ENCODE measurements at places on chromosomes 7 and 10.
A peak's percentile ranks its signal among the peaks of the same experiment; 100 is the strongest.

DNA sequence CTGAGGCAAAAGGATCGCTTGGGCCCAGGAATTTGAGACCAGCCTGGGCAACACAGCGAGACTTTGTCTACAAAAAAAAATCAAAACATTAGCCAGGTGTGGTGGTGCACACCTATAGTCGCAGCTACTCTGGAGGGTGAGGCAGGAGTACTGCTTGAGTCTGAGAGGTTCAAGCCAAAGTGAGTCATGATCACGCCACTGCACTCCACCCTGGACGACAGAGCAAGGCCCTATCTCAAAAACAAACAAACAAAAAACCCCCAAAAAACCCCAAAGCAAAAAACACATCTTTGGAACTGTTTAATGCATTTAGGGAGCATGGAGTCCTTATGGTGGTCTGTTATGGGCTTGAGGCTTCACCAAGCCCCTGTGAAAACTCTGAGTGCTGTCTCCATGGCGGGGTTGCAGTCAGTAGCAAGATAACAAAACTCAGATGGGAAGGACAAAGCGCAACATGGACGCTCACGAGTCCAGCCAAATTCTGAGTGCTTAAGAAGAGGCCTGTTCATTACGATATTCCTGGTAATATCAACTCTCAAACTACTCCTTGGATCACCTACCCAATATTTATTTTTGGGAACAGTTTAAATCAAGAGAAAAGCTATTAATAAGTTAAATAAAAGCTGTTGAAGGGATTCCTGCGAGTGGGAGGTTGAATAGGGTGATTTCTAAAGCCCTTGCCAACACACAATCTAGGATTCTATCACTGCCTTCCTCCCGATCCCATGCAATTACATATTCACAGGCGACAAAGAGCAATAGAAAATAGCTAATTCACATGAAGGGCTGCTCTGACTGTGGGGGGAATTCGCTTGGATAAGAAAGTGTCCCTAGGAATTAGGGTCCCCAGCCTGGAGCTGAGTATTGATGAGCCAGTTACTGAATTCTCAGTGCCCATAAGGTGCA, 123.3 kb downstream of the HIPK2 start:
- DNase-seq: no peak

GRCh38 chr10:45003432-45004000, 2.8 kb downstream of the ZNF22 start:
- no peak for DNase-seq

DNA sequence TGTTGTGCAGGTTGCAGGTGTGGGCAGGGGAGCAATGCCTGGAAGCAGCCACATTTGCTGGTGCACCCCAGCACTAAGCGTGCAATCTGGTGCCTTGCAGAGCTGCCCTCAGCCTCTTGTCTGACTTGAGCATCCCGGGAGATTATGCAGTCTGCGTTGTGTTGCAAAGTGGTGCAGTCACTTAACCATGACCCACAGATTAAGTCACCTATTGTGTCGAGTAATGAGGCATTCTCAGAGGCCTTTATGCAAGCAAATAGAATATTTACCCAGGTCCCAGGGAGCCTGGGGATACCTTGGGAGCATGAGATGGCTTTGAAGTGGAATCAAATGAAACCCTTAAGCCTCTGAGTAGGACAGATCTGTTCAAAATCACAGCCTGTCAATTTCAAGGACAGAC, 529.0 kb downstream of the TYW1 start:
- DNase-seq: no peak

GRCh38 chr7:13851736-13852135, 137.7 kb downstream of the ETV1 start:
- DNase-seq: no peak

DNA sequence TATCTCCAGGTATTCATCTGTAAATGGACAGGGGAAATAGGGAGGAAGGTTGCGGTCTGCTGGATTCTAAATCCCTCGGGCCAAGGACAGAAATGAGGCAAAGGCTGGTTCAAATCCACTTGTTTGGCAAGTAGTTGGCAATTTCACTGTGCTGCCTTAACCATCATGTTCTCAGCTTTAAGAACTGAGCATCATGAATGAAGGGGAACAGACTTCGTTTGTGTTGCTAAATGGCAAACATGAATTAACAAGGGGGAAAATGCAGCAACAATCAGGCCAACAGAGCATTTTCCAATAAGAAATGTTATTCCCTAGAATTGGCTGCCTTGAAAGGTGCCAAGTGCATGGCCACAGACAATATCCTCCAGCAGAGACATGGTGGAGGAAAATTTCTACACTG, 36.9 kb downstream of the PARD3 start:
- DNase-seq: no peak

GRCh38 chr7:151793991-151794507, 82.9 kb downstream of the PRKAG2 start:
- DNase-seq: no peak

DNA sequence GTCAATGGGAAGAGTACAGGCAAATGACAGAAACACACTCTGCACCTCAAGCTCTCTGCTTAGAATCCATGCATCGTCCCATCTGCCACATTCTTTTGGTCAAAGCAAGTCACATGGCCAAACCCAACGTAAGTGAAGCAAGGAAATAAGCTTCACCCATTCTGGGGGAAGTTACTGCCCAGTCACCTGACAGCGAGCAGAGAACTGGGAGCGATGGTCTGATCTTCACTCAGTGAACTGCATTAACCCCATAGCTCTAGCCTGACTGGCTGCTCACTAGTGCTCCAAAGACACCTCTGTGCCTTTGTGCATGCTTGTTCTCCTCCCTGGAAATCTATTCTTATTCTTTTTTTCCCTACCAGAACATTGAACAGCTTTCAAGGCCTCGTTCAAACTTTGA, 89.9 kb downstream of the APBB1IP start:
- no peak for DNase-seq

- DNase-seq: no peak
These were observed 246.7 kb upstream of the TPK1 start for GRCh38 chr7:145082366-145083161.

- peak; percentile 56 for DNase-seq
These were observed 14.4 kb upstream of the AHCYL2 start for GRCh38 chr7:129210256-129210988.

- no peak for DNase-seq
These were observed 300.9 kb upstream of the NPSR1 start for GRCh38 chr7:34357068-34357467.

GRCh38 chr10:116240157-116240950, 32.7 kb downstream of the GFRA1 start:
- no peak for DNase-seq
